ENCODE measurements at places on chromosomes 6 and 20.

DNA sequence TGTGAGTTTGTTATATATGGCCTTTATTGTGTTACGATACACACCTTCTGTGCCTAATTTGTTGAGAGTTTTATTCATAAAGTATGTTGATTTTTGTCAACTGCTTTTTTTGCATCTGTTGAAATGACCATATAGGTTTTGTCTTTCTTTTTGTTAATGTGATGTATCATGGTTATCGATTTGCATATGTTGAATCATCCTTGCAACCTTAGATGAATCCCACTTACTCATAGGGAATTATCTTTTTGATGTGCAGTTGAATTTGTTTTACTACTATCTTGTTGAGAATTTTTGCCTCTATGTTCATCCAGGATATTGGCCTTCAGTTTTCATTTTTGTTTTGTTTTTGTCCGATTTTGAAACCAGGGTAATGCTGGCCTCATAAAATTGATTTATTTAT, 45.7 kb upstream of the TPD52L1 start:
- DNase-seq = no peak

DNA sequence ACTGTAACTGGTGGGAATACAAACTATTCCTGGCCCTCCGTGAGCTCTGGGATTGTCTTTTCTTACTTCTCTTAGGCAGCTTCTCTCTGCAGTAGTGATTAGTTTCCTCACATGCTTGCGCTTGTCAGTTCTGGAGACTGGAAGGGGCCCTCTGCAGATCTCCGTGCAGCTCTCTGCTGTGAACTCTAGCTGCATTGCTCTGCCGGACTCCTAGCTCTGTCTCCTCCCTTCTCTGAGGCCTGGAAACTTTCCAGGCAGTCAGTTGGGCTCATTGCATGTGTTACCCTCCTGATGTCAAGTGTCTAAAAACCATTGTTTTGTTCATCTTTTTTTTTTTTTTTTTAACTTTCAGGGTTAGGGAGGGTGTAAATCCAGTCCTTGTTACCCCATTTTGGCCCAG, 102.3 kb downstream of the CTNNBL1 start:
- DNase-seq = no peak

GRCh38 chr6:156795825-156796224, 18.6 kb downstream of the ARID1B start:
- DNase-seq = no peak

DNA sequence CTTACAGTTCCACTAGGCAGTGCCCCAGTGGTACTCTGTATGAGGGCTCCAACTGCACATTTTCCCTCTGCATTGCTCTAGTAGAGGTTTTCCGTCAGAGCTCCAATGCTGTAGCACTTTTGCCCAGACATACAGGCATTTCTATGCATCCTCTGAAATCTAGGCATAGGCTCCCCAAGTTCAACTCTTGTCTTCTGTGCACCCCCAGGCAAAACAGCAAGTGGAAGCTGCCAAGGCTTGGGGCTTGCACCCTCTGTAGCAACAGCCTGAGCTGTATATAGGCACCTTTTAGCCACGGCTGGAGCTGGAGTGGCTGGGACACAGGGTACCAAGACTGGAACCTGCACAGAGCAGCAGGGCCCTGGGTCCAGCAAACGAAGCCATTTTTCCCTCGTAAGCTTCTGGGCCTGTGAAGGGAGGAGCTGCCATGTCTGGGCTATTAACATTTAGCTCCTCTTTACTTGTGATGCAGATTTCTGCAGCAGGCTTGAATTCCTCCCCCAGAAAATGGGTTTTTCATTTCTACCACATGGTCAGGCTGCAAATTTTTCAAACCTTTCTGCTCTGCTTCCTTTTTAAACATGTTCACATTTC, 596.2 kb upstream of the ADGRB3 start:
- no peak for DNase-seq

GRCh38 chr6:41463062-41463930, 82.9 kb upstream of the FOXP4 start:
- peak; percentile 75 for DNase-seq

- no peak for DNase-seq
Measured at GRCh38 chr6:15368873-15369272, 123.0 kb downstream of the JARID2 start.

- DNase-seq = peak; percentile 13
Measured at GRCh38 chr6:75368151-75368779, 83.7 kb upstream of the TMEM30A start.

- DNase-seq = no peak
Measured at GRCh38 chr6:35400901-35401311, 51.2 kb upstream of the FANCE start.

GRCh38 chr20:23406880-23407279, 14.4 kb downstream of the NAPB start:
- no peak for DNase-seq

Measured in EL (cell line).